ENCODE measurements at places on chromosomes 13 and 19. TPM values are rescaled to one million over a fixed set of nuclear protein-coding genes. Genes with fewer than 3 reads are reported as not detected.

ZNF578 gene
- total RNA-seq, result 0.77 TPM

ZSWIM9 gene
- 10.9 TPM for total RNA-seq

PEG3 gene
- total RNA-seq, result not detected

TLE6 gene
- total RNA-seq, result 2.6 TPM

SEMA6B gene
- not detected for total RNA-seq

CGB2 gene
- 0.43 TPM for total RNA-seq

TBC1D17 gene
- 29.1 TPM for total RNA-seq

CACTIN gene
- total RNA-seq, result 33.6 TPM

CYP4F8 gene
- not detected for total RNA-seq

ANGPTL4 gene
- 7.4 TPM for total RNA-seq

NDUFB7 gene
- total RNA-seq, result 121 TPM

TEX101 gene
- total RNA-seq, result not detected

GFY gene
- total RNA-seq, result not detected
